M059J (cell line): ENCODE measurements at places on chromosomes 7 and 10.

DNA sequence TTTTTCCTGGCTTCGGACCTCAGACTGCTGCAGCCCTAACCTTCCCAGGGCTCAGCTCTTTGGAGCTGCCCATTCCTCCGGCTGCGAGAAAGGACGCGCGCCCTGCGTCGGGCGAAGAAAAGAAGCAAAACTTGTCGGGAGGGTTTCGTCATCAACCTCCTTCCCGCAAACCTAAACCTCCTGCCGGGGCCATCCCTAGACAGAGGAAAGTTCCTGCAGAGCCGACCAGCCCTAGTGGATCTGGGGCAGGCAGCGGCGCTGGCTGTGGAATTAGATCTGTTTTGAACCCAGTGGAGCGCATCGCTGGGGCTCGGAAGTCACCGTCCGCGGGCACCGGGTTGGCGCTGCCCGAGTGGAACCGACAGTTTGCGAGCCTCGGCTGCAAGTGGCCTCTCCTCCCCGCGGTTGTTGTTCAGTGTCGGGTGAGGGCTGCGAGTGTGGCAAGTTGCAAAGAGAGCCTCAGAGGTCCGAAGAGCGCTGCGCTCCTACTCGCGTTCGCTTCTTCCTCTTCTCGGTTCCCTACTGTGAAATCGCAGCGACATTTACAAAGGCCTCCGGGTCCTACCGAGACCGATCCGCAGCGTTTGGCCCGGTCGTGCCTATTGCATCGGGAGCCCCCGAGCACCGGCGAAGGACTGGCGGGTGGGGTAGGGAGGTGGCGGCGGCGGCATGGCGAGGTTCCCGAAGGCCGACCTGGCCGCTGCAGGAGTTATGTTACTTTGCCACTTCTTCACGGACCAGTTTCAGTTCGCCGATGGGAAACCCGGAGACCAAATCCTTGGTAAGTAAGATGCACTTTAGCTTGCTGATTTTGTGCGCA lies at the start of gene PLXDC2:
TSS of gene PLXDC2 (plus strand) at position 22 of the 820 bp plus-strand sequence.
- DNase-seq: peak; percentile 11

DNA sequence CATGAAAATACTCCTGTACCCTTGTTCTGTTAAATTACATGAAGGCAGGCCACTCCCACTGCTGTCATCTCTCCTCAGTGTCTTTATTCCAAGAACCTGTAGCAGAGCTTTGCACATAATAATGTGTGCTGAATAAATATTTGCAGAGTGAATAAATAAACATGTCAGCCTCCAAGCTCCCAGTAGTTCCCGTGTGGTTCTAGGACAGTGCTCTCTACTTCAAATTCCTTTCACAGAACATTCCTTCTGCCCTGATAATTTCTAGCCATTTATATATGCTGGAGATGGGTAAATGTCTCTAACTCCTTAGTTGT lies 20.3 kb upstream of the HYAL4 start:
- DNase-seq: no peak

DNA sequence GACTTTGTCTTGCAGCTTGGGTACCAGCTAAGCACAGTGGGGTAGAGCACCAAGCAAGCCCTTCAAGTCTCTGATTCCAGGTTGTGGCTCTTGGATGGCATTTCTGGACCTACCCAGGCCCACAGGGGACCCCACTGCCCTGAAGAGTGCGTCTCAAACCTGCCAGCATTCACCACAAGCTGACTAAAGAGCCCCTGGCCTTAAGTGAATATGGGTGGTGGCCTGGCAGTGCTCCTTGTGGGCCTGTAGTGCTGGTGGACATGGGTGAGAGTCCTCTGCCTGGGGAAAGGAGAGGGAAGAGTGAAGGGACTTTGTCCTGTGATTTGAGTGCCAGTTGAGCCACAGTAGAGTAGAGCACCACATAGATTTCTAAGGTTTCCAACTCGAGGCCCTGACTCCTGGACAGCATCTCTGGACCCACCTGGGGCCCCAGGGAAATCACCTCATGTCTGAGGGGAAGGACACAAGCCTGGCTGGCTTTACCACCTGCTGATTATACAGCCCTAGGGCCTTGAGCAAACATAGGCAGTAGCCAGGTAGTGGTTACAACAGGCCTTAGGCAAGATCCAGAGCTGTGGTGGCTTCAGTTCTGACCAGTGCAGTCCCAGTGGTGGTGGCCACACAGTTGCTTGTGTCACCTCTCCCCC lies 23.7 kb downstream of the GSDME start:
- DNase-seq: no peak

GRCh38 chr7:122468945-122469344 lies 164.4 kb upstream of the FEZF1 start:
- no peak for DNase-seq

DNA sequence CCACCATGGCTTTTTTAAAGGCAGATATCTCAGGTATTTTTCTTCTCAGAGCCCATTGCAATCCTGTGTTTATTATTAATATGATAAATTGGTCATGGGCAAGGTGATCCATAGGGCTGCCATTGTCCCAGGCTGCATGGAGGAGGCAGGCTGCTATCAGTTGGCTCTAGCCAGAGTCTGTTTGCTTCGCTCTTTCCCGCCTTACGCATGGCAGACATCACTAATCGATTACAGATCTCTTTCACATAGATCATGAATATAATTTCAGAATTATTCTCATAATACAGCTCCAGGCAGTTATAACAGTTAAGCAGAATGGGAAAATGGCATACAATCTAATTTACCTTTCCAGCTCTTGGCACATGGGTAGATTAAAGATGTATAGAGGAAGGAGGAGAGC lies 30.4 kb upstream of the HABP2 start:
- DNase-seq: no peak

- no peak for DNase-seq
Measured at GRCh38 chr10:19549503-19549902, 266.7 kb upstream of the PLXDC2 start.

- DNase-seq: peak; percentile 78
Measured at GRCh38 chr10:104479906-104480593, 126.4 kb downstream of the CFAP58 start.

GRCh38 chr10:81995254-81995653 lies 120.3 kb downstream of the NRG3 start:
- DNase-seq: no peak

- DNase-seq: no peak
Measured at GRCh38 chr10:15516256-15517085, 145.4 kb upstream of the FAM171A1 start.

DNA sequence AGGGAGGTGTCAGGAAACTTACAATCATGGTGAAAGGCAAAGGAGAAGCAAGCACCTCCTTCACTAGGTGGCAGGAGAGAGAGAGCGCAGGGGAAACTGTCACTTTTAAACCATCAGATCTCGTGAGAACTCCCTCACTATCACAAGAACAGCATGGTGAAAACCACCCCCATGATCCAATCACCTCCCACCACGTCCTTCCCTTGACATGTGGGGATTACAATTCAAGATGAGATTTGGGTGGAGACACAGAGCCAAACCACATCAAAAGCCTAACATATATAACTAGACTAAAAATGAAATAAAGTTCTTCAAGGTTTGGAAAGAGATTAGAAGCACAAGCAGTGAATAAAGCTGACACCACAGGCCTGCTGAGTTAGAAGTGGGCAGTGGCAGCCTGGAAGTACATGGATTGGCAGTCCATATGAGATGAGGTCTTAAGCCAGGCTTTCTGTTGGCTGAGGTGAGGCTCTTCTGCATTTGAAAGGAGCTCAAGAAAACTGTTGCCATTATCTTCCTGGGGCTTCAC lies 96.4 kb upstream of the MDFIC start:
- no peak for DNase-seq

DNA sequence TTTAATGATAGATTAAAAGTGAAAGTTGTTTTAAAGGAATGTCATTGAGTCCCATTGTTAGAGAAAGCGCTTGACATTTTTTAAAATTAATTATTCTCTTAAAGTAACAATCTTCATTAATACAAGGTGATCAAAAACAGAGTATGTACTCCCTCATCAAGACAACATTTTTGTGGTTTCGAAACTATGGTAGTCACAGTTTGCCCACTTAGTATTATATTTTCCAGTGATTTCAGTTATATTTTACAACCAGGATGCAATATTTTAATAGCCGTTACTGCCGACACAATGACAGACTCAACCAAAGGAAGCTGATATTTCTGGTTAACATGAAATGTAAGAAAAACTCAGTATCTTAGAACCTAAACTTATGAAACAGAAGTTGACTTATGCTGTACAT lies 31.3 kb downstream of the MKX start:
- DNase-seq: no peak

DNA sequence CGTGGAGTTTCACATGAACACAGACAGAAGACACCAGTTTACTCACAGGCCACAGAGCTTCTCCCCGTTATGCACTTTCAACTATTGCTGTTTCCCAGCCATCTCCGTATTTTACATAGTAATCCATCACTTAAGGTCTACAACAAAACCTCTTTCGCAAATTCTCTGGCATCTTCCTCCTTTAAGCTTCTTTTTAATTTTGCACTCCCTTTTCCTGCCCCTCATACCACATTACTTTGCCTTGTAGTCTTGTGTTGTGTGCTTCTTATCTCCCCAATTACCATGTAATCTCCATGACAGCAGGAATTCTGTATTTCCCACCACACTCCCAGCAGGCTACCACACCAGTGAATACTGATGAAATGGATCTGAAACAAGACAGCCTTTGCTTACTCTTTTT lies 87.3 kb downstream of the ODAD2 start:
- no peak for DNase-seq

DNA sequence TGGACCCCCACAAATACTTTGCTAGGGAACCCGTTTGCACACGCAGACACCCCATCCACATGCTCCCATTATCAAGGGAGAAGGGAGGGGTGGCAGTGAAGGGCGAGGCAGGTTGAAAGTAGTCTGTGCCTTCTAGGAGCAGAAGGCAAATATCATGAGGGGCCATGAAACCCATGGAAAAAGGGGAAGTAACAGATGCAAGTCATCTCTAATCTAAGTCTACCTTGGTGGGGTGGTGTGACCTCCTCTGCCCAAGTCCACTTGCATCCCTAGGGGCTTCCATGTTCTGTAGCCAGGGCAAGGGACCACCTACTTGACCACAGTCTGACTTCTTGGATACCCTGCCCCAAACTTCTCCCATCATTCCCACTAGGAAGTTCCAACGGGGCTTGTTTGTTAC lies 5.5 kb downstream of the GIMAP6 start:
- DNase-seq: no peak

DNA sequence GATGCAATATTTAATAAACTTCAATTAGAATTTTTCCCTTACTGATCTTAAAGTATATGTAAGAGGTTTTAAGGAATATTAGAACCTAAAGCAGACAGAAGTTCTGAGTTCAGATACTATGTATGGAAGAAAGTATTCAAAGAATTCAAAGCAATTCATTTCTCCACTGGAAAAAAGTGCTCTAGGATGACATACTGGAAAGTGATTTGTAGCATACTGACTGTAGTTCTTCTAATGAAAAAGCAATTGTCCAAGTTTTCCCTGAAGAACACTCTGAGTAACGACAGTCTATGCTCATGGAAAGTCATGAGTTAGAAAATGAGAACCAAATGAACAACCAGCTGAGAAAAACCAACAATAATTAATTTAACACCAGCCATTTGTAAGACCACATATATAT lies 180.8 kb upstream of the SLC26A5 start:
- DNase-seq: no peak

- DNase-seq: no peak
Measured at GRCh38 chr7:100887516-100888290, 1.8 kb downstream of the UFSP1 start.

DNA sequence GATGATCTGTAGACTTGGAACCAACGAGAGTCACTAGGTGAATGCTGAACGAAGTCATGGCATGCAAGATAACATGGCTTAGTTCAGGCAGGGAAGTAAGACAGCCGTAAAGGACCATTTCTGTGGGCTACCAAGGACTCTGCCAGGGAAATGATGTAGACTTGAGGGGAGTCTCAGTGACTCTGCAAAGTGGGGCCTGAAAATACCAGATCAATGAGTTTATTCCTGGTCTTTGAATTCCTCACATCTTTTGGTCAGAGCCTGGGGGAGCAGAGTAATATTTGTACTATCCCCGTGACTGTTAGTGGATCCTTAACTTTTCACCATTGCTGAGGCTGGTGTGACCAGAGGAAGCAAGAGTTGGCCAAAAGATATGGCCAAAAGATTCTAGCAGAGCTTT lies 60.7 kb upstream of the INHBA start:
- no peak for DNase-seq

- no peak for DNase-seq
Measured at GRCh38 chr7:74253331-74253730, 868 bp downstream of the RFC2 start.

GRCh38 chr10:43980715-43981114 lies 332.0 kb upstream of the ZNF32 start:
- no peak for DNase-seq

GRCh38 chr7:1547777-1548437 lies 8.1 kb downstream of the TMEM184A start:
- no peak for DNase-seq

GRCh38 chr10:105070952-105071351 lies 429.9 kb downstream of the SORCS3 start:
- DNase-seq: no peak

GRCh38 chr7:100957832-100958421 lies 8.6 kb downstream of the MUC3A start:
- DNase-seq: no peak

- DNase-seq: no peak
Measured at GRCh38 chr10:59771162-59771807, 18.0 kb upstream of the MRLN start.

DNA sequence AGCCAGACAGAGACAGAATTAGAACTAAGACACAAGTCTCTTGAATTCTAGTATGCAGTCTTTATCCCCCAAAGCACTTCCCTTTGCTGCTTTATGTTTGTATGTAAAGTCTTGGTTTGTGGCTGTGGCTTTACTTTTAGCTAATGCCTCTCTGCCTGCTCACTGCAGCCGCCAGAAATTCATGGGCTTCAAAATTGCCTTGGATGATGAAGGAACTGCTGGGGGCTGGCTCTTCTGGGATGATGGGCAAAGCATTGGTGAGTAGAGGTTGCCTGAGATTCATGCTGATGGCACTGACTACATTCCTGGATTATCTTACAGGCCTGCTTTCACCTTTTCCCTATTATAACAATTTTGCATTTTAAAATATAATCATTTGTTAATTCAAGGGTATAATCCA lies 10.9 kb upstream of the MGAM2 start:
- no peak for DNase-seq

- peak; percentile 57 for DNase-seq
Measured at GRCh38 chr7:116525298-116525912, 569 bp downstream of the CAV1 start.

- no peak for DNase-seq
Measured at GRCh38 chr7:132377703-132378584, 198.3 kb downstream of the PLXNA4 start.

- DNase-seq: peak; percentile 83
Measured at GRCh38 chr10:63738410-63738809, 217.2 kb downstream of the REEP3 start.

DNA sequence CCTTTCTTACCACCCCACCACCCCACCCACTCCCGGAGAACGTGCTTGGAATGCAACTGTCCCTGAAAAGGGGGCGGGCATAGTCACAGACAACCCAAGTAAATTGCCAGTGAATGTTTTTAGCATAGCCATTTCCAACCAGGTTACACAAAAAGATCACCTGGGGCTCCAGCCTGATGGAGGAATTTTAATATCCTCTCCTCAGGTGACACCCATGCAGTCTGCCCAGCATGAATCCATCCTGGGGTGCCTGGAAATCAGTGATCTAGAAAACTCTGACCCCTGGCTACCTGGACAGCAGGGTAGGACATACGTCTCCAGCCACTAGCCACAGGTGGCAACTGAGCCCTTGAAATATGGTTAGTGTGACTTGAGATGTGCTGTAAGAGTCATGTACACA lies 61.1 kb downstream of the SORBS1 start:
- DNase-seq: no peak

- no peak for DNase-seq
Measured at GRCh38 chr10:74208997-74209396, 58.0 kb downstream of the ADK start.

GRCh38 chr7:145497911-145498525 lies 618.6 kb upstream of the CNTNAP2 start:
- peak; percentile 66 for DNase-seq
